ENCODE measurements at places on chromosomes 16 and 17. TPM values are rescaled to one million over a fixed set of nuclear protein-coding genes. Genes with fewer than 3 reads are reported as not detected.

GRCh38 chr17:82489117-82489516 is 30.4 kb upstream of the FOXK2 start:
- no peak for DNase-seq

- peak; percentile 88 for DNase-seq
These were observed 12.2 kb downstream of the CES2 start for GRCh38 chr16:66947302-66948065.

DNA sequence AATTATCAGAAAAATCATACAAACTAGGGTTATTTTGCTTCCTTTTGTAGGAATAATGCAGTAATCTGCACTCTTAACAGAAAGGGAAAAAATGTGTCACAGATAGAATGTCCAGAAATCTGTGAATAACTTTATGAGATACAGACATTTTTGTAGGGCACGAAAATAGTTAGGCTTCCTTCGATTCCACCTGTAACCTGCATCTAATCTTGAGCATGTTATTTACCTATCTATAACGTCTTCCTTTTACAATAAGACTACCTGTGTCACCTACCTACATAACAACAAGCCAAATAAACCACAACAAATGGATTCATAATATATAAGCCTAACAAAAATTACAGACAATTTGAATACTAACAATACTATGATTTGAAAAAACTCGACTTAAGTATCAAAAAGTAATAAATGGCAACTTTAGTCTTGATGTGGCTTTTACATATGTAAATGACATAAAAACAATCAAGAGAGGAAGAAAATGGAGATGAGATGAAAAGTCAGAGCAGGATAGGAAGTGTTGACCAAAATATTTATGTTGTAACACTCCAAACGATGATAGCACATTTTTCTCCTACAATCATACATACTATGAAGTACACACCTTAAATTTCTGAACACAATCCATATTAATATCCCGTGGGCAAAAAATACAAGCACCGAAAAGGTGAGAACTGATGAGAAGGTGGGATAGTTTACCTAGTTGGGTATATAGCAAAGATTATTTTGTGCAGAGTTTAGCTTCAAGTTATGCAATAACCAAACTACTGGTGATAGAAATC is 2.5 kb downstream of the STAT5B start:
- no peak for DNase-seq

The KCNAB3 gene
- polyA plus RNA-seq: 4.4 TPM

The EME1 gene
- 16.9 TPM for polyA plus RNA-seq

DNA sequence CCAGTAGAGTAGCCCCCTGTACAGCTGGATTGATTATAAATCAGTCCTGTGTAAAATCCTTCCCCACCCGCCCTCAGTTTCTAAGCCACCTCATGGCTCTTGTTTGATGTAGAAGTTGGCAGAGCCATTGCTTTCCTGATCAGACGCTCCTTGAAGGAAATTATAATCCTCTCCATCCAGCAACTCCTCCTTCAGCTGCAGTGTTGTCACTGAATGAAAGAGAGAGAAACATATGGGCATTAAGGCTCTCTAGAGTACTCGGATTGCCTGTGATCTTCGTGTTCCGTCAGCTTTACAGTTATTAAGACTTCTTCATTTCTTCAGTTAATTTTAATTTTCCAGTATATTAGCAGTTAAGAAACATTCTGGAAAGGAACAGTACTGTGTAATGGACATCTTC is 14.3 kb downstream of the NME2 start:
- DNase-seq: no peak

GRCh38 chr17:80879723-80880647 is 111.7 kb upstream of the CHMP6 start:
- DNase-seq: no peak

GRCh38 chr17:17088541-17089525 is 46.6 kb downstream of the MPRIP start:
- DNase-seq: no peak

GRCh38 chr17:10370016-10370608 is 2.7 kb downstream of the MYH13 start:
- DNase-seq: no peak

The PDILT gene
- not detected for polyA plus RNA-seq

DNA sequence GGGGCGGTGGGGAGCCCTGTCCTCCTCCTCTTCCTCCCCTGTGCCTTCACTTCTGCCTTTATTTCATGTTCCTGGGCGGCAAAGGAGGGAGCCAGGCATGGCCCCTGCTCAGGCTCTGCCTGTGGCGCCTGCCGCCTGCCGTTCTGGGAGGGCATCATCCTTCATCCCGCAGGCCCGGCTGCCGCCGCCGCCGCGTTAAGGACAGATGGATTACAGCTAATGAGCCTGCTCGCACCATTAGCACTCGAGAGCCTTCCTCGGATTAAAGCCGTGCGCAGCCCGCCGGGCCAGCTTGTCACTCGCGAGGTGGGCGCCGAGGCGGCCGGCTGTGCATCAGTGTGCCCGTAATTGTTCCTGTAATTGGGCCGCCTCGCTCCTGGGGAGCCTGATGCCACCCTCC is 127.7 kb upstream of the GSE1 start:
- no peak for DNase-seq

The DNAH2 gene
- 0.18 TPM for polyA plus RNA-seq

The FOXN1 gene
- not detected for polyA plus RNA-seq

The CHD3 gene
- polyA plus RNA-seq: 56.2 TPM
